Activated effector memory CD4-positive, alpha-beta T cell treated with Interleukin-2 at 50 U/mL for 16 hours (primary cell): ENCODE measurements at places on chromosomes 12 and 14.

DNA sequence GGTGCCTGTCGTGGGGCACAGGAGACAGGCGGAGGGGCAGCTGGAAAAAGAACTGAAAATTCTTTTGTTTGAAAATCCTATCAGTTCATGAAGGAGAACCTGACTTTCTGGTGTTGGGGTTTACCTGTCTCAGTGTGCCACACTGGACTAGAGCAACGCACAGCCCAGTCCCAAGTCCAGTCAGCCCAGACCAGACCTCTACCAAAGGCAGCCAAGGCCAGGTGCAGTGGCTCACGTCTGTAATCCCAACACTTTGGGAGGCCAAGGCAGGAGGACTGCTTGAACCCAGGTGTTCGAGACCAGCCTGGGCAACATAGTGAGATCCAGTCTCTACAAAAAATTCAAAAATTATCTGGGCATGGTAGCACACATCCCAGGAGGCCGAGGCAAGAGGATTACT is 4.6 kb downstream of the CCDC85C start:
- DNase-seq: no peak

DNA sequence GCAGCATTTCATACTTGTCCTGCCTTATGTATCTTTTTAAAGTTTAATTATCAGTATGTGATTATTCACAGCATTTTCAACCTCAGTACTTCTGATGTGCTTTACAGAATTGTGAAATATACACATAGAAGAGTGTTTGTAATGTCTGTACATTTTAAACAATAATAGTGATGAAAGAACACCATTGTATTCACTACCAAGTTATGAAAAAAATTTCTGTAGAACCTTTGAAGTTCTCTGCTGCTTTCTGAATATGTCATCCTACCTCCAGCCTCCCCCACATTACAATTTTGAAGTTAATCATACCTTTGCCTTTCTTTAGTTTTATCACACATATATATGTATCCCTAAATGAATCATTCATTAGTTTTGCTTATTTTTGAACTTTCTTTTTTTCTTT is 24.8 kb downstream of the FRMD6 start:
- no peak for DNase-seq

DNA sequence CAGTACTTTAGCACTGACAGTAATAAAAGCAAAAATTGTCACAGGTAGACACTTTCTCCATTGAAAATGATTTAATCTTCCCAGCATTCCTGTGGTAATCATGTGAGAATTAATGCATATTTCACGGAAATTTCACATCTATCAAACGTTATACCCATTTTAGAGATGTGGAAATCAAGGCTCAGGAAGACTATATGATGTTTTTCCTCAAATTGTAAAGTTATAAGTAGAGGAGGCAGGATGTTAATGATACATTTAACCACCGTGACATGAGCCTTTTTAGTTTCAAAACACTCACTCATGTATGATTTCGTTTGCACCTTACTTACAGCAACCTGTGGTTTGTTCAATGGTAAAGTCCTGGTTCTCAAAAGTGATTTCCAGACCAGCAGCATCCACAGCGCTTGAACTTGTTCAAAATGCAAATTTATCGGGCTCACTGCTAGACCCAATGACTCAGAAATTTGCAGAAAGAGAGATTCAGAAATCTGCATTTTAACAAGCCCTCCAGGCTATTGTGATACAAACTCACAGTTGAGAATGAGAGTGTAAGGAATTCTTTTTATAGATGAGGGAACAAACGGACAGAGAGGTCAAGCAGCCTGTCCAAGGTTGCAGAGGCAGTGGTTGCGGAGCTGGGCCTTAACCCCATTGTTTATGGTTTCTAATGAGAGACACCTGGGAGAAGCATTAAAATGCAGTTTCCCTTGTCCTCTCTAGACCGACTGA is 654.8 kb upstream of the TBX3 start:
- no peak for DNase-seq

DNA sequence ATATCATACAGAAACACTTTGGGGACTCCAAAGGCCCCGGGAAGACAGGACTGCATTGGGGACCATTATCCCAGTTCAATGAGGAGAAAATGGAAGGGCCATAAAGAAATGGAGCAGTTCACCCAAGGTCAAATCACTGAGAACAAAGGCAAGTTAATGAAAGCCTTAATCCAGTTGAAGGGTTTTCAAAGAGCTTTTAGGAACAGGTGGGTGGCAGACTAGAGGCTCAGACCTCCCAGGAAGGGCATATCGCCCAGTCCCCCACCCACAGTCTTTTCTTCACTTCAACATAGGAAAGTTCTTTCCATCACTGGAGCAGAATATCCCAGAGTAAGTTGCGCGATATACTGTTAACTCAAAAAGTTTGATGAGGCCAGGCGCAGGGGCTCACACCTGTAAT is 136.1 kb upstream of the CCND2 start:
- DNase-seq: no peak

DNA sequence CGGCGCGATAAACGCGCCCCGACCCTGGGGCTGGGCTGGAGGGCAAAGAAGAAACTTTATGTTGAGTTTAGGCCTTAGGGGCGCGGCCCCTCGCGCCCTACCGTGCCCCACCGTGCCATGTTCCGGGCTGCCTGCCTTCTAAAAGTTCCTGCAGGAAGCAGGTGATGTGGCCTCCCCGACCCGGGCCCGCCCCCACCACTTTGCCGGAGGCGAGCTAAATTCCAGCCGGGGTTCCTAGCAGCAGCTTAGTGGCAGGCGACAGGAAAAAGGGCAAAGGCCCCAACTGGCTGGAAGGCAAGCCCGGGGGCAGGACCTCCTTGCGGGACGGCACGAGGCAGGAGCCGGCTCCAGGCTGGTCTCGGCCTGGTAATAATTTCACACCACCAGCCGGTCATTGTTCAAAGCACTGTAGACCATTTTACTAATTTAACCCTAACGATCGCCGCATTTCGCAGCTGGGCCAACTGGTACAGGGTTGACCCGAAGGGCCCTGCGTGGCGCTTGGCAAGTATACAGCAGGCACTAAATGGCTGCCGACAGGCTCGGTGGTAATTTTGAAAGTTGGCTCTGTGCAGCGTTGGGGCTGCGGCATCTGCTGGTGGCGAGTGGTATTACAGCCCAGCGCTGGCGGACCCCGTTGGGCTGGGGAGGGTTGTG is 895 bp upstream of the CCDC88C start:
- DNase-seq: peak; percentile 77

- DNase-seq: no peak
These were observed 304 bp downstream of the KCTD10 start for GRCh38 chr12:109476807-109477184.

DNA sequence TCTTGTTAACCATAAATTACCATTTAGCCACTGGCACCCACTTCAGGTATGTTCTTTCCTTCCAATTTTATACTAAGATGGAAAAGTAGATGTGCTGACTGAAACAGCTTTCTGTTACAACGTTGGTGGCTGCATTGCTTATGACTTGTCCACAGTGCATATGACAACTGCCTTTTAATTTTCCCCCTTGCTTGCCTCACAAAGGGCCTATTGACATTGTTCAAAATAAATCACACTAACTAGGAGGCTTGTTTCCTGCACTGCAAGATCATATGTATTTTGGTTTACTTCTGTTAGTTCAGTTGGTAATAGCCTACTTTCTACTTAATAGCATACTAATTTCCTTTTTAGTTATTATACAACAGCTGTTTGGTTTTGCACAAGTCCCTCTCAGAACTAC is 55.4 kb downstream of the SCAF11 start:
- no peak for DNase-seq

DNA sequence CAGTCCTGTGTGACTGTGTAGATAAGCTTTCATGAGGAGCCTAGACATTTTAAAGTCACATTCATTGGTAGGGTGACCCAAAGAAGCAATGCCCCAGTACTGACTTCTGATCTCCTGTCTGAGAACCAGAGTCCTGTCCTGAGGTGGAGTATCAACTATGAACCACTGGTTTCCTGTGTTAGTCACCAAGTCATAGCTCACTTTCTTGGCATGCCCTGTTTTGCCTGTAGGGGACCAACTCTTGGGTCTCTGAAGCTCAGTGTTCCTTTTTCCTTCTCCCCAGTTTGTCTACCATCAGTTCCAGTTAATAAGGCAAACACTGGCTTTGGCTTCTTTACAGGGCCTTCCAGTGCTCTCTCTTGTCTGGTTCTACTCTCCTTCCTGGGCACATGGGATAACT is 97.4 kb downstream of the C12orf75 start:
- no peak for DNase-seq

- peak; percentile 27 for DNase-seq
These were observed 111.4 kb downstream of the EGLN3 start for GRCh38 chr14:33839193-33840076.

DNA sequence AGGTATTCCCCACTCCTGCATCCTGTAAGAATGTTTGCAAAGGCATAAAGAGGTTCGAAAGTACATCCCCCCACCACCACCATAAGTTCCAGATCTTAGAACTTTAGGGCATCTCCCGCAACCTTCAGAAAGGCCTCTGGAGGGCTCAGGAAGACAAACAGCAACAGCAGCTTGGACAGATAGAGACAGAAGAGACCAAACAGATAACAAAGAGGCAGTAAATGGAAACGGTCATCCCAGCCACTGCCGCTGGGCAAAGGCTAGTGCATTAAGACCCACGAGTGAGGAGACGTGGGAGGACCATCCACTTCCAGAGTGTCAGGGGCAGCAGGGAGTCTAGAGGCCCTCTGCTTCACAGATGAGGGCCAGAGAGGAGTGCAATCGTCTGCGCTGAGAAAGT is 124.3 kb downstream of the CRACR2A start:
- DNase-seq: no peak

- DNase-seq: no peak
These were observed 67.1 kb downstream of the BLTP3B start for GRCh38 chr12:100075598-100075997.

- no peak for DNase-seq
These were observed 158.0 kb downstream of the SLC5A8 start for GRCh38 chr12:101051901-101052550.

- DNase-seq: no peak
These were observed 2.3 kb upstream of the TRAFD1 start for GRCh38 chr12:112122823-112123690.

- DNase-seq: no peak
These were observed 121.1 kb upstream of the EEA1 start for GRCh38 chr12:93050026-93050747.

DNA sequence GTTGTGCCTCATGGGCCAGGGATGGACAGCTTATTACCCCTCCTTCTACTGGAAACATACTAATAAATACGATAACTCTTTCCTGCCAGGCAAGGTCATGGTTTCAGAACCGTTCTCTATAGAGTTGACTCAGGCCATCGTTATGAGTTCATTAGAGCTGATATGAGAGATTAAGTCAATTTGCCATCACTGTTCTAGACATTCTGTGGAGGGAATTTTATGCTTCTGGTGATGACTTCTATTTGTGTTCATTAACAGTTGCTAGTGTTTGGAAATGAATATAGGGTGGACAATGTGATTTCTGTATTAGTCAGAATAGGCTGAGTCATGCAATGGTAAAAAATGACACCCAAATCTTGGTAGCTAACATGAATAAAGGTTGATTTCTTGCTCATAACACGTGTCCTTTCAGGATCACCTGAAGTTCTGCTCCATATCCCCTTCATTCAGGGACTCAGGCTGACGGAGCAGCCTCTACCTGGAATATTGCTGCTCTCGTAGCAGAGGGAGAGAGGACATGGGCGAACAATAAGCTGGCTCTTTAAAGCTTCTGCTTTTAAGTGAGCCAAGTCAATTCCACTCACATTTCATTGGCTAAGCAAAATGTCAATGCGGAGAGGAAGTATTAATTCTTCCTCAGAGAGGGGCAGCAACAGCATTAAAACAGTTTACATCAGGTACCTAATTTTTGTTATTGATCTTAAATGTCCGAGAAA is 18.5 kb upstream of the TBPL2 start:
- no peak for DNase-seq

DNA sequence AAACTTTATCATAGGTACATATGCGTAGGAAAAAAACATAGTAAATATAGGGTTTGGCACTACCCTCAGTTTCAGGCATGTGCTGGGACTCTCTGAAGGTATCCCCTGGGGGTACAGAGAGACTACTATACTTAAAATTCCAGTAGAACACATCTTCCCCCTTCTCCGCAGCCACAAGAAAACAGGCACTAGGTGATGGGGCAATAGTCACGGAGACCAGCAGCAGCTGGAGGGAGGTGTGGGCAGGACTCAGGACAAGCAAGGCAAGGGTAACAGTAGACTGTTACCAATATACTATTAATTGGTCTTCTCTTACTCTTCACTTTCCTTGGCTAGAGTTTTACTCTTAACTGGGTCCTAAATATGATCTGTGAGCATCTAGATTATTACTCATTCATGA is 4.6 kb upstream of the PAPOLA start:
- DNase-seq: no peak

DNA sequence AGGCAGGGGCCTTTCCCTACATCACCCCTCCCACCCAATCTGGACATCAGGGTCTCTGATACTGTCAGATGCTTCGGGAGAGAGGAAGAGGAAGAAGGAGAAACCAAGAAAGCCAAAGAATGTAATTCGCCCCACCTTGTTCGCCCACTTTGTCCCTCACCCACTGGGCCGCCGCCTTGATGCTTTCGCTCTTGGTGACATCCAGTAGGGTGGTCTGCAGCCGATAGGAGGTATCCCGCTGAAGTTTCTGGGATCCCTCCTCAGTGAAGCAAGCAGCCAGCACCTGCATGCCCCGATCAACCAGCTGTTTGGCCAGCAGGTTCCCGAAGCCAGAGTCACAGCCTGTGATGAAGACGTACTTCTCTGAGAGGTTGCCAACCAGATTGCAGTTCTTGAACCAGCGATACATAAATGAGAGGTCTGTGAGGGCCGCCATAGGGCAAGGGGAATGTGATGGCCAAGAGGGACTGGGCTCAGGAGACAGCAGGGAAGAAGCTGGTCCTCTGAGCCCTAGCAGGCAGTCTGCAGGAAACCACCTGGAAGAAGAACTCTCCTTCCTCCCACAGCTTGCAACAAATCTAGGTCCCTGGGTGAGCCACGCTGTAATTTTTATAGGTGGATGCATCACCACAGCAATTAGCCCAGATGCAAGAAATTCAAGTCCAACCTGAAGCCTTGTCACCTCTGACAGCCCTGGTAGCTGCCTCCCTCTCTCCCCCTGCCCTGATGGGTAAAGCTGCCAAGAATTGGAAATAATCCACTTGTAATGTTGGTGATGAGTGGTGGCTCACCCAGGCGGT is at the start of gene SDR9C7:
Gene SDR9C7 (minus strand): TSS at position 583 of the 800 bp plus-strand sequence. CDS start 147 bp downstream, at position 436.
- DNase-seq: no peak

DNA sequence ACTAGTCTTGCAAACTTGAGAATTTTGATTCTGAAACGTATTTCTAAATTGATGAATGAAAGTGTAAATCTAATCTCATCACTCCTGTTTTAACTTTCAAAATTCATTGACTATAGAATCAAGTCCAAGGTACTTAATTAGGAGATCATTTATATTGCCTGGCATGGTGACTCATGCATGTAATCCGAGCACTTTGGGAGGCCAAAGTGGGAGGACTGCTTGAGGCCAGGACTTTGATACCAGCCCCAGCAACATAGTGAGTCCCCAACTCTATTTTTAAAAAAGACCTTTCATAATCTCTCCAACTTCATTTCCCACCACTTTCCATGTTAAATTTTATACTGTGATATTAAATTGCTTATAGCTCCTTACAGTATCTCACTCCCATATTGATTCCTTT is 3.0 kb upstream of the MIPOL1 start:
- DNase-seq: no peak

DNA sequence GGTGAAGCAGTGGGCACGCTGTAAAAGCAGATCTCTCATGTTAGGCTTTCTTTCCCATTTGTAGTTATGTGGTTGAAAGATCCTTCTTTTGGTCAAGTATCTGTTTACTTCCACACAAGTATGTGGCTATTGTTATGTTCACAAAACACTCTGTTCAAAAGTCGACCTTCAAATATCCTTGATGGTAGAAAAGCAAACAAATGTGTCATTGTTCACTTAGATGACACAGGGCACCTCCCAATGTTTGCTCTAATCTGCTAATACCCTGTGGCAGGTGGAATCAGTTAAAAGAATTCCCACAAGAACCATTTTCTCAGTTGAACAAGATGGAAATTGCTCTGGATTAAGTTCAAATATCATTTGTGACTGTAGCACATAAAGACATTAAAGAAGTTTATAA is 43.6 kb upstream of the NAA30 start:
- DNase-seq: no peak
